NCI-H1092 (cell line): ENCODE measurements at places on chromosomes 7 and 10.
A peak's percentile ranks its signal among the peaks of the same experiment; 100 is the strongest.

- DNase-seq: no peak
Measured at GRCh38 chr10:201328-201771, 66.1 kb downstream of the ZMYND11 start.

DNA sequence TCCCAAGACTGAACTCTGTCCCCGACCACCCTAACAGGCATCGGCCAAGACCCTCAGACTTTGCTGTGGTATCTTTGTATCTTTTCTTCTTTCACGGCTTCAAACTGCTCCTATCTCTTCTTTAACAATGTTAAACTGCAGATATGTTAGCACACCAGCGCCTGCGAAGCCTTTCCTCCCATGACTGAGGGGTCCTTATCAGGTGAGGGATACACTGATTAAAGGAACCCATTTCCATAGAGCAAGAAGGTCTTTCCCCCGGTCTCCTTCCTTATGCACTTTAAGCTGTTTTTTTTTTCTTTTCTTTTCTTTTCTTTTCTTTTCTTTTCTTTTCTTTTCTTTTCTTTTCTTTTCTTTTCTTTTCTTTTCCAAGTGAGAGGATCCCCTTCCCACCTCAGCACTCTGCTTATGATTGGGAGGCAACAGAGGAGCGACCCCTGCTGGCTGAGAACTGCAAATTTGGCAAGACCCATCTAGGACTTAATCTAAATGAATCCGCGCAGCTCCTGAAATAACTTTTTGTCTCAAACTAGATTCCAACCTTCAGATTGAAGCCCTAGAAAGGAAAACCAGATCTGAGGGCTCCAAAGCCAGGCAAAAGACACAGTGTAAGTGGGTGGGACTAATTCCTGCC is 109.9 kb downstream of the ITGB8 start:
- no peak for DNase-seq

DNA sequence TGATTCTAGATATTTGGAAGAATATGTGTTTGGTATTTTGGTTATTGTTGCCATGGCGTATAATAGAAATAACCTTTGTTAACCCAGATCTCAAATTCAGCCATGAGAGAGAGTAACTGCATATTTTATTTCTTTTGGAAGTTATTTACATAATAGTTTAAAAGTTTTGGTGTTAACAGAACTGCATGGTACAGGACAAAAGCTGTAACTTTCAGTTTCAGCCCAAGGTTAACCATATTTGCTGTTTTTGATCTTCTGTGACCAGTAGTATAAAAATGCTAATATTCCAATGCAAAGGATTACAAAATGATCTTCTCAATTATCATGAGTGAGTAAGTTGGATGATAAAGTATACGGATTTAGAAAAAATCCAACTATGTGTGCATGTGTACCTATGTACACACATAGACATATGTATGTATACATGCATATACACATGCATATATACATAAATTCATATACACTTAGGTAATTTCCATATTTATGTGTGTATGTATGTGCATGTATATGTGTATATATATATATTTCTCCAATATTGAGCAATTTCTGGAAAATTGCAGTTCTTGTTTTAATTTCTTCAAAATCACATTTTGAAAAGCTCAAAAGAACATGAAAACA is 38.0 kb upstream of the PIP4K2A start:
- DNase-seq: no peak

DNA sequence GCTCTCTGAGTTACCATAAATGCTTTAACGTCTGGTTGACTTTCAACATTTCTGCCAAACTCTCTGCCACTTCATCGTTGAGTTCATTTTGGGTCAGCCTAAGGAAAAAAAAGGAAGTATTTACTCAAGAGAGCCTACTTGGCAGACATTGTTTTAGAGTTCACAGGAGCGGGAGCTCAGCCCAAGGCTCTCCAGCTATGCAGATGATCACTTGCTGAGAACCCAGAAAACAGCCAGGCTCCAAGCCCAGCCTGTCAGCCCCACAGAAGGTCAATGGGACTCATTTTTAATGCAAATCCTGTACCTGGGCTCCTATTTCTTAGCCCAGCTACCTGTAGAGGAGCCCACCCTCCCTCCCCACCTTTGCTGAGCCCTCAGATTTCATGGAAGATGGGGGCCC is 45.5 kb downstream of the NOD1 start:
- no peak for DNase-seq

- DNase-seq: no peak
Measured at GRCh38 chr10:52623761-52624160, 148.8 kb downstream of the MBL2 start.

DNA sequence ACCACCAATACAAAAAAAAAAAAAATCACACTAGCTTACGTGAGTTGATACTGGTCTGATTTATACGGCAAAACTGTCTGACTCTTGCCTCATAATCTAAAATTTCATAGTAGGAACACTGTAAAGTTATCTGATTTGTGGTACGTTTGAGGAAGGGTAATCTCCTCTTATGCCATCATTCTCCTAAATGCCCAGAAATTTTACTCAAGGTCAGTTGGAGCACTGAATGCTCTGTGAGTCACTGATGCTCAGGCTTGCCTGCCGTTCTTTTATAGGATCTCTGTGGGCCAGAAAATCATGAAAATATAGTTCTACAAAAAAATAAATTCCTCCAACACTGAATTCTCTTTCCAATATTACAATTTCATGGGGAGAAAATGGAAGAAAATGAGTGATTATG is 135.7 kb downstream of the PDE1C start:
- DNase-seq: no peak

- no peak for DNase-seq
Measured at GRCh38 chr7:88614736-88615135, 144.8 kb upstream of the ZNF804B start.

DNA sequence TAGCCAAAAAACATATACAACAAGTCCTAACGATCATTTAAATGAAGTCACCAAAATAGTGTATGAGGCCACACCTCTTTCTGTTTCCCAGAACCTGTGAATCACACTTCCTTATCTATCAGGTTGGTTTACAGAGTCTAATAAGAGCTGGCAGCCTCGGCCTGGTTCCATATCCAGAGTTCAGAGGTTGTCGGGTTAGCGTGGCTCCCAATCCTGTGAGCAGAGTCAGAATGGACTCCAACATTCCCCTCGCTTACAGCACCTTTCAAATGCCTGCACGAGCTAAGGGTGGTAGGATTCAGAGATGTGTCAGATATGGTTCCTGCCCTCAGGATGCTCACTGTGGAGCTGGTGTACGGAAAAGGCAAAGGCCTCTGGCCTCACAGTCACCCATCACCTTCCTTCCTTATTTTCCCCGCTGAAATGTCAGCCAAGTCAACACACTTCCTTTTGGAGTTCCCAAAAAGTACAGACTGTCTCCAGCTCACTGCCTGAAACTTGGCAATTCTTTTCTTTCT is 6.0 kb downstream of the IL15RA start:
- DNase-seq: no peak

GRCh38 chr10:70940834-70941568 is 52.6 kb upstream of the PCBD1 start:
- no peak for DNase-seq

DNA sequence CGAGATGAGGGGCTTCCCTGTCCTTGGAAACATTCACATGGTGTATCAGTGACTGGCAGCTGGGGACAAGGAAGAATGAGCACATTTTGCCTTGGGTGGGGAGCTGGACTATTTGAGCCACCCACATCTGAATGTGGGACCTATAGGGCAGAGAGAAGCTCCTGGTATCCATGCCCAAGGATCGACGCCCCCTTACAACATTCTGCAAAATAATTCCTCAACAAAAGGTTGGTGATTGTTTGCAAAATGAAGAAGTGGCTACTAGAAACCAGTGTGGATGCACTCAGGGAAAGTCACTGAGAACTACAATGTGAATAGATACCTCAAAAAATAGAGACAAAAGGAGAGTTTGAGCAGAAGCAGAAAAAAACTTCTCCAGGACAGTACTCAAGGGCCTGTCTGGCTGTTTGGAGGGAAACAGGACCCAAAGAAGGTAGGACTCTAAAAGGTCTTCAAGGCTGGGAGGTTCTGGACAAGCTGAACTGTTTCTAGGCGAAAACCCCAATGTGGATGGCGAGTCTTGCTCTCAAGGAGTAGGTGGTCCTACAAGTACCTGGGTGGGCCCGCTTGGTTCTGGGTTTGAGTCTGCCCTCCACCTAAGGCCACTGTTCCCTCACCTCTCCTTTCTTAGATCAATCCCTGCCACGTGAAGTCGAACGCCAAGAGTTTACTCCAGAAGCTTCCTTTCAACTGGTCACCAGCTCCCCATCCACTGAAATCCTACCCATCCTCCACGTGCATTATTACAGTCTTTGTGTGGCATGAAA is 125.0 kb upstream of the ZNF746 start:
- DNase-seq: no peak

- DNase-seq: no peak
Measured at GRCh38 chr10:87973635-87974034, 110.2 kb downstream of the PTEN start.

DNA sequence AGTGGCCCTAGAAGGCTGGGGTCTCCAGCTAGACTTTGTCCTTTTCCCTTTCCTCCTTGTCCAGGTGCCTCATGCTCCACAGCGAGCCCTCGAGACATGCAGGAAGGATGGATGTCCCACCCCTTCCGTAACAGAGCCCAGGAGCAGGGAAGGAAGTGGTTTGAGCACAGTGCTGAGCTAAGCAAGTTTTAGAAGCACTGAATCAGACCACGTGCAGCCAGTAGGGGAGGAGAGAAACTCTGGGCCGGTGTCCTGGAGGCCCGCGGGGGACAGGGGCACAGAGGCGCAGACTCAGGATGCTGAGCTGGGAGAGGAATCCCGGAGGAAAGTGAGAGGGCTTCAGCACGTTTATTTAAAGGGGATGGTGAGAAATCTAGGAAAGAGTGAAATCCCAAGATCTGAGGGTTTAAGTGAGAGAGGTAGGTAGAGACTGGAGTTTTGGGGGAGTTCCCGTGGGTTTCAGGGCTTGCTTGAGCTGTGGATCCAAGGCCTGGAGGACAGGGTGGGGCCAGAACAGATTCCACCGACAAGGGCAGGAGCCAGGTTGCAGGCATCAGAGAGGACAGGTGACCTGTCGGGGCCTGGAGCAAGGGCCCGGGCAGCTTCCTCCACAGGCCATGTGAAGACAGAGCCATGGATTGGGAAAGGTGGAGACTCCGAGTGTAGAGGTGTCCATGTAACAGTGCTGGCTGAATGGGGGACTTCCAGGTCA is 4.4 kb upstream of the IRF5 start:
- DNase-seq: no peak

DNA sequence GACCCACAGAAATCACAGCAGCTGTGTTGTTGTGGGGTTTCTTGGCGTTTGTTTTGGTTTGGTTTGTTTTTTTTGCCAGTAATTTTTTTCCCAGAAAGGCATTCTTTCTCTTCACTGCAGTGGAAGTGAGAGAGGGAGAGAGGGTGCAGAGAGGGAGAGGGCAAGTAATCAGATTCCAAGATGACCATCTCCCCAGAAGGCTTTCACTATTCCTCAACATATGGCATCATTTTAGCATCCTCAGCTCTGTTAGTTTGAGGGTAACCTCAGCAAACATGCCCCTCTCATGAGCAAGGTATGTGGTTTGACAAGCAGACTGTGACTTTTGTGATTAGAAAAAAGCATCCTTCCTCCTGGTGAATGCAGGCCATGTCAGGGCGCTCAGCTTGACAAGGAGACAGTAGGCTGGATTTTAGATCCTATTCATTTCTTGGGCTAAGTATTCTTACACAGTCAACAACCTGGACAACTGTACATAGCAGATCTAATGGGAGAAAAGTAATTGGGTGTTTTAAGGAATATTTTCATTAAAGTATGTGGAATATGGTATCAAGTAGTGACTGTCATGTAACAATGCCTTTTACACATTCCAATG is 86.3 kb upstream of the PIK3CG start:
- DNase-seq: no peak

GRCh38 chr7:34430456-34430855 is 227.6 kb upstream of the NPSR1 start:
- peak; percentile 8 for DNase-seq

GRCh38 chr10:34145715-34146114 is 669.4 kb downstream of the PARD3 start:
- DNase-seq: no peak

DNA sequence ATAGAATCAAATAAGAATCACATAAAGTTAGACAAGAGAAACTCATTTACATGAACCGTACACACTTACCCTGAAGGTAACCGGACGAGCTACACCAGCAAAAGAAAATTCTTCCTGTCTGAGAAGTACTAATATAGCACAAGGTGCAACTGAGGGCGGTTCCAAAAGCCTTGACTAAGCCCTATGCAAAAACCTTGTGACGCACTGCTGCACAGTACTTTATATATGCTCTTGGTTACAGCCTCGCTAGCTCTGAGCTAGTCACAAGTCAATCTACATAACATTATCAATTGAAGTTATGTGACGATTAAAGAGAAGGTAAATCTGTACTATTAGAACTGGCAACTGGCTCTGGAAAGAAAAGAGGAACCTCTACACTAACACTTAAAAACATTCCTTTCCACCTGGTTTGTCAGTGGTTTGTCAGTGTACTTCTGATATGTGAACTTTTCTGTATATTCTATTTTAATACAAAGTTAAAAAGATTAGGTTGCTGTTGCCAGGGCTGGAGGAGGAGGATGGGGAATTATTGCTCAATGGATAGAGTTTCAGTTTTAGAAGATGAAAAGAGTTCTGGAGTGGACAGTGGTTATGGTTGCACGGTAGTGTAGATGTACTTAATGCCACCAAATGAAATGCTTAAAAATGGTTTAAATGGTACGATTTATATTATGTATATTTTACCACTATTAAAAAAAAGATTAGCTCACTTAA is 21.6 kb downstream of the NT5C3A start:
- no peak for DNase-seq

- DNase-seq: no peak
Measured at GRCh38 chr10:79019441-79020014, 49.2 kb upstream of the ZMIZ1 start.

GRCh38 chr7:157149317-157149716 is 10.6 kb downstream of the UBE3C start:
- DNase-seq: no peak

DNA sequence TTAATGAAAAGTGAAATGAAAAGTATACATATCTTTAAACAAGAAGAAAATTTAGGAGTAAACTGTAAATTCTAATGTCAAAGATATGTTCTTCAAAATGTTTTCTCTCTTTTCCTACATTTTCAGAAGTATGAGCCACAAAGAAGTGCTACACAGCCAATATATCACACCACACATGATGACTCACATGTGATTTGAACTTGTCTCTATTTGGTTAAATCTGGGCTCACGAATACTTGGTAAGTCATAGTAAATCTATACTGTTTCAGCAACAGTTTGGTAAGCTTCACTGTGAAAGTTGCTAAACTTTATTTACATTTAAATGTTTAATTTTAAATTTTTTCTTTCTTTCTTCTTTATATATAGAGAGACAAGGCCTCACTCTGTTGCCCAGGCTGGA is 380.6 kb upstream of the IGFBP3 start:
- no peak for DNase-seq

- no peak for DNase-seq
Measured at GRCh38 chr7:18756378-18757050, 261.0 kb downstream of the HDAC9 start.
